NCI-H345 (cell line): ENCODE measurements at places on chromosomes 16 and 17.
A peak's percentile ranks its signal among the peaks of the same experiment; 100 is the strongest.

GRCh38 chr16:89268585-89268984 is 51.1 kb downstream of the ZNF778 start:
- no peak for DNase-seq

DNA sequence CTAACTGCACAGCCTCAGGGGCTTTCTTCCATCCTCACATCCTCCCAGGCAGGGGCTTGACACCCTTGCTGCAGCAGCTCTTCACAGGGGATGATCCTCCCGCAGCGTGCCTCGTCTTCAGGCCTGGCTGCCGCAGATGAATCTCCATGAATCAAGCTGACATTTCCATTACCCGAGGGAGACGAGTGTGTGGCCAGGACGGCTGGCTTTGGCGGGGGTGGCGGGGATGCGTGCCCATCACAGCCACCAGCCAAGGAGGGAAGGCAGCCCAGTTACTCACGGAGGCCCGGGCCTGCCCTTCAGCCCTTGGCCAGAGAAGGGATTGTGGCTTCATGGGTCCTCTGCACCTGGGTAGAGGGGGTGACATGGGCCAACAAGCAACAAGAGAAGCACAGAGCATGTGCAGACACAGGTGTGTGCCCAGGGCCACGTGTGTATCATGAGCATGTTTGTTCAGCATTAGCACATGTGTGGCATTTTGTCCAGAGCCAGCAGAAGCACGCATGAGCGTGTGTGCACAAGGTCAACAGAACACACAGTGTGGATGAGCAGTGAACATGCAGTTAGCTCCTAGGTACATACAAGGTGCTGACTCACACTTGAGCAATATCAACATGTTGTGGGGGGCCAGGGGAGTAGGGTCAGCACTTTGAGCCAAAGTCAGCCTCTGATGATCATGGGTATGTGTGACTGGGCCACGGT is 236.4 kb downstream of the KATNIP start:
- no peak for DNase-seq

DNA sequence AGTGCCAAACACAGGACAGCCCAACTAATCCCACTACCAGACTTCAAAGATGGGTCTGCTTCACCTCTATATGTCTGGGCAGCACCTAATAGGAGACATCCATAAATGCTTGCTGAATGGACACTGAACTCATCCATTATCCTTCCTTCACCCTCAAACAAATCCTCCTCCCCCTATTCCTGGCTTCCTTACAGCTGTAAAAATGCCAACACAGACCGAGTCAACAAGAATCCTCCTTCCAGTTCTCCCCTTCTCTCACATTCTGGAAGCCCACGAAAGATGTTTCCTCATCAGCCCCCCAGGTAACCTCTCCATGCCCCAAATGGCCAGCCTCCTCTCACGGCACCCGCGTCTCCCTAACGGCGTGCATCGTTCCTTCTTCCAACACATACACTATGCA is 12.3 kb downstream of the PELP1 start:
- no peak for DNase-seq

GRCh38 chr16:81608523-81609209 is 164.1 kb downstream of the CMIP start:
- DNase-seq: no peak

DNA sequence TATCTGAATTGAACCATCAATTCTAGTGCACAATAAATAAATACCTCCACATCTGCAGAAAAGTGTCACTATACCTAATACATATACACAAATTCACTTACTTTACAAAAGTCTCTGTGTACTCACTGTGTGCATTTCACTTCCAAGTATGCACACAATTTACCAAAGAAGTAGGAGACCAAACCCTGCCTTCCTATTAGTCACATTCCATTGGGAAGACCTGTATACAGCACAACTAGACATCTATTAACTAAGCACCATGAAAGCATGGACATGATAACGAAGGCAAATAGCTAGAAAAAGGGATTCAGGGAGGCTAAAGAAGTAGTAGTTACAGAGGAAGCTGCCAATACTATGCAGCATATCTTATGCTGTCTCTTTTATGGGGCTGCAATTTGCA is 139.5 kb downstream of the SNX11 start:
- no peak for DNase-seq

- DNase-seq: no peak
These were observed 4.6 kb downstream of the TEN1 start for GRCh38 chr17:75983501-75984181.

DNA sequence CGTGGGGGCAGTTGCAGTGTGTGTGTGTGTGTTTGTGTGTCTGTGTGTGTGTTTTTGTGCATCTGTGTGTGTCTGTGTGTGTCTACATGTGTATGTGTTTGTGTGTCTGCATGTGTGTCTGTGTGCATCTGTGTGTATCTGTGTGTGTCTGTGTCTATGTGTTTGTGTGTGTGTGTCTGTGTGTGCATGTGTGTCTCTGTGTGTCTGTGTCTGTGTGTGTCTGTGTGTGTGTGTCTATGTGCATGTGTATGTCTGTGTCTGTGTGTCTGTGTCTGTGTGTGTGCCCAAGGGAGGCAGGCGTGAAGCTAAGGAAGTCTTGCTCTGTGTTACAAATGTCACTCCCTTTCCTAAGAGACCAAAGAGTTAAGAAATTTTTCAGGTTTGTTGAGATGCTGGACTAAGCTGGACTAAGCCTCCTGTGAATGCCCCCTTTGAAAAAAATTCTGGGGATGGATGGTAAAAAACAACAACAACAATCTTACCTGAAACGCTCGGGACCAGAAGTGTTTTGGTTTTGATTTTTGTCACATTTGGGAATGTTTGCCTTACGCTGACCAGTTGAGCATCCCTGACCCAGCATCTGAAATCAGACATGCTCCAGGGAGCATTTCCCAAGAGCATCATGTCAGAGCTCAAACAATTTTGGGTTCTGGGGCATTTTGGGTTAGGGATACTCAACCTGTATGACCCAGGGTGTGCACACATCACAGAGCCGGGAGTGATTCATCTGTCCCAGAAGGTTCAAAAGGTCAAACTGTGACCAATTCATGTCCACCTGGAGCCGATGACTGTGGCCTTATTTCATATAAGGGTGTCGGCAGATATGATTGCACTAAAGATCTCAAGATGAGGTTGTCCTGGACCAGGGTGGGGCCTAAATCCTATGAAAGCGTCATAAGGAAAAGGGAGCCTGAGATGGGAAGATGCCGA is 48.6 kb upstream of the ZNF469 start:
- DNase-seq: no peak

- DNase-seq: no peak
These were observed 213.4 kb downstream of the CYB561 start for GRCh38 chr17:63232565-63233310.

GRCh38 chr17:77516902-77517301 is 376.1 kb downstream of the SEC14L1 start:
- no peak for DNase-seq

GRCh38 chr17:54256401-54256929 is 433.7 kb downstream of the KIF2B start:
- DNase-seq: no peak

- no peak for DNase-seq
These were observed 143.0 kb downstream of the SNX29 start for GRCh38 chr16:12119562-12119961.

GRCh38 chr16:54145881-54146280 is 140.7 kb downstream of the IRX3 start:
- no peak for DNase-seq

DNA sequence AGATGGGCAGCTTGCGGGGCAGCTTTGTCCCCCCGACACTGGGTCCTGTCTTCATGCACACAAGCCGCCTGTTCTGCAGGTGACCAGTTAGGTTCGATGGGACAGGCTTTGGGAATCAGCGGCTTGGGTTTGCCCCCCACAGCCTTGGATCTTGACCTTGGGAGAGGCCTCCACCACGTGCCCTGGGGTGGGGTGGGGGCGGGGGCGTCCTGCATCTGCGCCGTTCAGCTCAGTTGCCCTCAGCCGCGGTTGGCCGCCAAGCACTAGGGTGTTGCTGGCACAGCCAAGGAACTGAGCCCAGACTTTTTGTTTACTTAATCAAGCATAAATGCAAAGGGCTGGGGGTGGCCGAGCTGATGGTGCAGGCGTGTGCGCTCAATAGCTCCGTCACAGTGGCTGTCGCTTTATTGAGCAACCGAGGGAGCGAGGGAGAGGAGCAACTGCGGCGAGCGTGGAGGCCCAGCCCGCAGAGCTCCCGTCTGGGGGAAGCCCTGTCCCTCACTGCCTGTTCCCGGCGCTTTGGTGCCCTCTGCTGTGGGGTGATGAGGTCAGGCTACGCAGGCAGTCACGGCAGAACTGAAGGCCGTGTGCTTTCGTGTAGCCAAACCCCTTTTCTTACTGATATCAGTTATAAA is 33.9 kb downstream of the JPH3 start:
- peak; percentile 69 for DNase-seq

DNA sequence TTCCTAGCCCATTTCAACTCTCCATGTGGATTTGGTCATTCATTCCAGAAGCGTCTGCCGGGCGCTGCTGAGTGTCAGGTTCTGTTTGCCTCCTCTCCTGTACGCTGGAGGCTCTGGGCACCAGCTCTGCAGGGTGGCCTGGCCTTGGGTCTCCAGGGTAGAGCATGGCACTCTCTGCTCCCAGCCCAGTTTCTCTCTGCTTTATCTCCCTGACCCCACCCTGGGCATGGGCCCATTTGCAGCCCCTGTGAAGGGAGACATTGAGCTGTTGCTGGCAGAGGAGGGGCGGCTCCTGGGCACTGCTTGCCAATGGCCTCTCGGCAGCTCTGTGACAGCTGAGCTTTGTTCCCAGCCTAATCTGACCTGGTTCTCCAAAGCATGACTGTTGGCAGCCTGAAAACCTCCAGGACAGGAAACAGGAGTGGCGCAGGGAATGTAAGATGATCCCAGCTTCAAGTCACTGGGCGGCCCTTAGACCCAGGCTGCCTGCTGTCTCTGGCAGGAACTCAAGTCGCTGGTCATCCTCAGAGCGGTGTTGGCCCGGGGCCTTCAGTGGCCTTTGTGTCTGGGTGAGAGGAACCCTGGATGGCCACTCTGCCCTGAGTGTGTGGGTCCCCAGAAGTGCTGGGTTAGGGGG is 146.8 kb downstream of the SEC14L1 start:
- DNase-seq: no peak

- DNase-seq: no peak
These were observed 9.2 kb upstream of the DPEP3 start for GRCh38 chr16:67989322-67990017.

- no peak for DNase-seq
These were observed 6.9 kb downstream of the ADCY9 start for GRCh38 chr16:4109250-4109736.

DNA sequence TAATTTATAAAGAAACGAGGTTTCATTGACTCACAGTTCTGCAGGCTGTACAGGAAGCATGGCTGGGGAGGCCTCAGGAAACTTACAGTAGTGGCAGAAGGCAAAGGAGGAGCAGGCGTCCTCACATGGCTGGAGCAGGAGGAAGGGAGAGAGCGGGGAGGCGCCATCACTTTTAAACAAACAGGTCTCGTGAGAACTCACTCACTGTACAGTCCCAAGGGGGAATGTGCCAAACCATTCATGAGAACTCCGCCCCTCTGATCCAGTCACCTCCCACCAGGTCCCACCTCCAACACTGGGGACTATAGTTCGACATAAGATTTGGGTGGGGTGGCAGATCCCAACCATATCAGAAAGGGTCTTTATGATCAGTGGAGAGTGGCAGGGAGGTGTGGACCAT is 392.4 kb upstream of the TNRC6C start:
- DNase-seq: no peak

- no peak for DNase-seq
These were observed 19.8 kb downstream of the NPTX1 start for GRCh38 chr17:80456465-80457235.

GRCh38 chr17:30332057-30332542 is 1.8 kb downstream of the TMIGD1 start:
- no peak for DNase-seq

GRCh38 chr17:41131979-41132378 is 8.0 kb upstream of the KRTAP4-12 start:
- no peak for DNase-seq

GRCh38 chr16:56783344-56783743 is 53.4 kb downstream of the NUP93 start:
- DNase-seq: no peak

GRCh38 chr16:70573451-70574121 is 50.0 kb downstream of the SF3B3 start:
- no peak for DNase-seq

- DNase-seq: no peak
These were observed 65.5 kb downstream of the DYNLRB2 start for GRCh38 chr16:80606221-80606766.

- DNase-seq: no peak
These were observed 1.5 kb downstream of the TEX2 start for GRCh38 chr17:64261417-64262145.

GRCh38 chr17:27535178-27535928 is 79.1 kb downstream of the KSR1 start:
- DNase-seq: no peak

DNA sequence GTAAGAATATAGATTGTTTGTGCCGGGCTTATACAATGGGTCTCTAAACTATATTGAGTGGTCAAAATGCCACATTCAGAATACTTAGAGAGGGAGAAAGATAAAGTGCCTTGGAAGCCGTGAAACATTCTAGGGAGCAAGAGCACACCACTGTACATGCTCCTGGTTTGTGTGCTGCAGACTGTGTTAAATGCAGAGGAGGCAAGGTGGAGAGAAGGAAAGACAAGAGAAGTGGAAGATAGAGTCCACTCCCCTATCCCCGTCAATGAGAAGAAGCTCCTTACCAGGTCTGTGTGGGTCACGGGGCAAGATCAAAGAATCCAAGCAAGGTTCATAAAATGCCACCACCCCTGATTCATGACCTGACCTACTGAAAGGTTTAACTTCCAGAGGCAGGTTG is 267.1 kb upstream of the TBX2 start:
- no peak for DNase-seq

DNA sequence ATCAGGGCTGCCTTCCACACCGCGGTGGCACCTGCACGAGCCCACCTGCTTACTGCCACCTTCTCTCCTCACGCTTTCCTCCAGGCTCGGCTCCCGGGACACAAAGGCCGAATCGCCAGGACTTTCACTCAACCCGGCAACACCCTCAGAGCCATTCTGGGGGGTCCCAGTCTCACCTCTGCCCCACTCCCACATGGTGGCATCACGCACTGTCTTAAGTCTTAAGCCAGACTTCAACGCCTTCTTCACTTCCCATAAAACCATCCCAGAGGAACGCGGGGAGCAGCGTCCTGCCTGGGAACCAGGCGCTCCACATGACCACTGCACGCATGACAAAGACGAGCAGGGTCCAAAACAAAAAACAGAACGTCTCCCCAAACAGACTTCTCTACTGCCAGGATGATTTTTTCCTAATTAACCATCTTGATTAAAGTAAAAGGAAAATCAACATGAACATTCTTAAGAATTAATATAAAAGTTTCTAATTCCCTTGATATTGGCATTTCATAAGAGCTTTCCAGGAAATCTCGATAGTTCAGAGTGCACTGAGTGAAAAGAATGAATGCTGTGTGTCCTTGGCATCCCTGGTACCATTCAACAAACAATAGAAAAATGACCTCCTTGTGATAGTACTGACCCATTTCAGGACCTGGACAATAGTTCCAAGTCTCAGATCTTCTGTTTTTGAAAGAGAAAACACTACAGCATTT is 2.6 kb downstream of the CANT1 start:
- DNase-seq: no peak

DNA sequence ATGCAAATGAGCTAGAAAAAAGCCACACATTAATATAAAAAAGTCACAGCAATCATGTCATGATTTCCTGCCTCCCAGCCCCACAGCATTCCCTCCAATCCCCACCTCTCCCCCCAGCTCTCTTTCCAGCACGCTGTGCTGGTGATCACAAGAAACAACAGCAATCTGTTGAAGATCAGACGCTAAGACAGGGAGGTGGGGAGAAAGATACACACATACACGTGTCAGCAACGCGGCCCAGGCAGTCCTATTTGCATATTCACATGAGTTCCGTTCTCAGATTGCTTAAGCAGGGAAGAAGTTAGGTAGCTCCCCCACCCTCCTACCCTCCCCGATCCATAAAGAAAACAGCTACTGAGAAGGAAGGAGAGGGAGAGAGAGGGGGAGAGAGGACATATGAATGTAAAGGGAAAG is 405.5 kb upstream of the PSMD7 start:
- DNase-seq: no peak
